ENCODE measurements at places on chromosomes 3 and 15.

DNA sequence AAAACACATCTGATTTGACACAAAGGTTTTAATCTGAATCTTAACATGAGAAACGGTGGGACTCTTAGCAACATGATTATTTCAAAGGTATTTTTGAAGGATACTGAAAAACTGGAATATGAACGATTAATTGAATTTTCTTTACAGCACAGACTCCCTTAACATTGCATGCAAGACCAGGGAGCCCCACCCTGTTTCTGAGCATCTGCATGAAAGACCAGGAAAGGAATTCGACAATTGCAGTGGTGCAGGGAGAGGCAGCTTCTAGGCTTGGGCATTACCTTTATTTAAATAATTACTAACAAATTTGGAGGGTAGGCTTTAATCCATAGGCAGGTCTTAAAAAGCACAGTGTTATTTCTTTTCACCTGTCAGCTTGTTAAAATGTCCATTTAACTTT is 240.6 kb upstream of the TOPAZ1 start:
- no peak for DNase-seq
- peaks cover 23% of the 10 kb centered on the region for H3K4me1 ChIP-seq
- H3K4me3 ChIP-seq, result no peak overlapping the region
- no peak overlapping the region for H3K27ac ChIP-seq

GRCh38 chr15:31364301-31365031 is 37.8 kb downstream of the KLF13 start:
- H3K4me1 ChIP-seq, result peaks cover 79% of the 10 kb centered on the region

GRCh38 chr3:77773084-77773483 is 733.2 kb downstream of the ROBO2 start:
- H3K4me3 ChIP-seq, result no peak overlapping the region
- no peaks in the 10 kb centered on the region for H3K36me3 ChIP-seq
- H3K27me3 ChIP-seq, result no peaks in the 10 kb centered on the region
- H3K4me1 ChIP-seq, result no peaks in the 10 kb centered on the region
- no peak for DNase-seq

- no peaks in the 10 kb centered on the region for H3K36me3 ChIP-seq
- no peak for DNase-seq
- H3K27ac ChIP-seq, result no peak overlapping the region
- peaks cover 6% of the 10 kb centered on the region for H3K4me1 ChIP-seq
- H3K27me3 ChIP-seq, result no peaks in the 10 kb centered on the region
Measured at GRCh38 chr15:25711164-25711563, 152.0 kb downstream of the ATP10A start.

GRCh38 chr3:110165753-110166152 is 828.4 kb upstream of the DPPA4 start:
- no peaks in the 10 kb centered on the region for H3K36me3 ChIP-seq
- no peak overlapping the region for H3K4me3 ChIP-seq
- no peak for DNase-seq
- no peak overlapping the region for H3K27ac ChIP-seq

DNA sequence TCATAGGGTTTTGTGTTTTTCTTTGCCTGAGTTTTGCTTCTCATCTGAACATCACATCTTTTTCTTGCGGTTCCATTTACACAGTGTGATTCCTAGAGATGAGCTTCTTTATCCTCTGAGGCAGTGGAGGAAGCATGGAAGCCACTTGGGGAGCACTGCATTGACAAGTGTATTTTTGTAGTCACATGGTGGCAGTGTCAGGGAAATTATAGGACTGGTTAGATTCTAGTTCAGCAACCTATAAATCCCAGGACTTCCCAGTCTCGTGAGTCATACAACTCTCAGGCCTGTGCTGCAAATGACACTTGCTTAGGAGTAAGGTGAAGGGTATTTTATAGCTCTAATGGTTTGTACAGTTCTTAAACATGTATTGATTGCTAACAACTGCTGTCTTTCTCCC is 58.4 kb downstream of the RBM6 start:
- no peak for DNase-seq
- no peaks in the 10 kb centered on the region for H3K36me3 ChIP-seq
- H3K4me1 ChIP-seq, result peaks cover 7% of the 10 kb centered on the region
- H3K27ac ChIP-seq, result no peak overlapping the region
